Thoracic aorta (tissue), 2 donors: ENCODE measurements at places on chromosomes 6 and 20.
A peak's percentile ranks its signal among the peaks of the same experiment; 100 is the strongest.

GRCh38 chr20:25632940-25633790 is 9.4 kb upstream of the NANP start:
- DNase-seq = no peak

DNA sequence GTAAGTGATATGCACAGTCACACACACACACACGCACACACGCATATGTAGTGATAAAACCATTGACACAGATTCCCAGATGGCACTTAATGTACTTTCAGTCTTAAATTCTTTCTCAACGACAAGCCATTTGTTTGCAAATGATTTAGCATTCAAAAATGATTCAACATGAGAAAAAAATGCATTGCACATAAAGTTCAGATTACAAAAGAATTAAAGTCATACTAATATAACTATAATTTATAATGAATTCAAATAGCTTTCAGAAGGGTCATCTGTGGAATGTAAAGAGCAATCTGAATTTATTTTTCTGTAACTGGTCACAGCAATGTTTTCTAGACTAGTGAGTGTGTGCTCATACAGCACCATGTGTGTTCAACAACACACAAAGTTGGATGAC is 521.6 kb upstream of the ZNF337 start:
- no peak for DNase-seq

DNA sequence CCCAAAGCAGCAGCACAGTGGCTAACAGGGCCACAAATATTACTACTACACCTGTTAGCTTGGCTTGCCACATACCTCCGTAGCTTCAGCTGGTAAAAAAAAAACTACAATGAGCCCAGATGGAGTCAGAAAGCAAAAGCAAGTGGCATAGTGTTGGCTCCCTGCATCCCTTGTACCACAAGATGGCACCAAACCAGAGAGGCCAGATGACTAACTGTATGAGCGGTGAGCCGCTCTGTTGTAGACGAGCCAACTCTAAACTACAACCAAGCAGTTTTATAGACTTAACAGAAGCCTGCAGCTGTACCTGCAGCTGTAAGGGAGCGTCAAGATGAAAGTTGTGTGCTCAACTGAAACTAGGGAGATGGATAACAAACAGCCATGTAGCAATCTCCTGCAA is 84.5 kb upstream of the MCHR2 start:
- no peak for DNase-seq

DNA sequence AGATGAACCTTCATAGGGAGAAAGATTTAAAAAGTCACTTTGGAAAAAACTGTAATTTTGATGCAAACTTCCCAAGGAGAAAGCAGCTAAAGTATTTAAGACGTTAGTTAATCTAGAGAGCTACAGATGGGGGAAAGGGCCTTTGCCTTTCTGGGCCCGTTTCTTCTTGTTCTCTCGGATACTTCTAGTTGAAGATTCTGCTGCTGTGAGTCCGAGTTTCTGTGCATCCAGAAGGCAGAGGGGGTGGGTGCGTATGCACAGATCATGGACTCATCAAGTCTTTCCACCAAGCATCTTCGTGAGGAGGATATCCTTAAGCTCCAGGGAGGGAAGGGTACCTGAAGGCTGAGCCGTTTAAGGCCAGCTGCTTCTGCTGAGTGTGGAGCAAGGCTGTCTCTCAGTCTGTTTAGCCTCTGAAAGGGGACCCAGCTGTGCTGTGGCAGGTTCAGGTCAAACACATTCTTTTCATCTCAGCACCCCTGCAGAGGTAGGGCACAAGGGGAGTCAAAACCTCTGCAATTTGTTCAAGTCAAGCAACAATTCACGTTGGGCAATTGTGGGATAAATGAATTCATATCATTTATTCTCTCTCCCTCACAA is 4.3 kb downstream of the LAMP5 start:
- DNase-seq = no peak

DNA sequence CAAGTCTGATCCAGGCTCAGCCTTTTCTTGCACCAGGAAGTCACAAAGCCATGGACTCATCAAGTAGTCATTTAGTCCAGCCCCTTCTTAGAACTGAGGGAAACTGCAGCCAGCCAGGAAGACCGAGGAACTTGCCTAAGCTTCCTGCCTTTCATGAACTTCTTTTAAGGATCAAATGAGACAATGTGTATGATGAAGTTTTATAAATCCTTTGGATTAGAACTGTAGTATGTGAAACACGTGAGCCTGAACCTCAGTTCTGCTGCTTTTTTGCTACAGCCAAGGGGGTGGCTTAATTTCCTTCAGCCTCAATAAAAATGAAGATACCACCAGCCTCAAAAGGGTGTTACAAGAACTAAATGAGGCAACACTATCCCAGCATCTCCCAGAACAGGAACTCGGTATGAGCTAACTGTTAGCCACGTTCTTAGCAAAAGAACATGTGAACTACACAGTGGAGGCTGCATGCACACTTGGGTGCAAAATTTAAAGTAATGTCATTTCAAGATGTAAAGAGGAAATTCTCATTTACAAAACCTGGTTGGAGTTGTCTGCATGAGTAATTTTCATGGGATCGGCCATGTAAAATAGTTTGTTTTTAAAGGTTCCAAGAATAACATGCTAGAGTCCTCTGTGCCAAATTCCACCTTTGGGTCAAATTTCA is 76.0 kb upstream of the TBC1D7 start:
- DNase-seq = no peak

GRCh38 chr6:124961777-124962638 is at the start of gene RNF217:
Gene RNF217, plus strand, starts transcription at chr6:124962437. Its CDS starts 108 bp downstream, at chr6:124962545.
- DNase-seq = peak; percentile 35

- no peak for DNase-seq
Measured at GRCh38 chr6:82786248-82786647, 279.4 kb downstream of the UBE3D start.

DNA sequence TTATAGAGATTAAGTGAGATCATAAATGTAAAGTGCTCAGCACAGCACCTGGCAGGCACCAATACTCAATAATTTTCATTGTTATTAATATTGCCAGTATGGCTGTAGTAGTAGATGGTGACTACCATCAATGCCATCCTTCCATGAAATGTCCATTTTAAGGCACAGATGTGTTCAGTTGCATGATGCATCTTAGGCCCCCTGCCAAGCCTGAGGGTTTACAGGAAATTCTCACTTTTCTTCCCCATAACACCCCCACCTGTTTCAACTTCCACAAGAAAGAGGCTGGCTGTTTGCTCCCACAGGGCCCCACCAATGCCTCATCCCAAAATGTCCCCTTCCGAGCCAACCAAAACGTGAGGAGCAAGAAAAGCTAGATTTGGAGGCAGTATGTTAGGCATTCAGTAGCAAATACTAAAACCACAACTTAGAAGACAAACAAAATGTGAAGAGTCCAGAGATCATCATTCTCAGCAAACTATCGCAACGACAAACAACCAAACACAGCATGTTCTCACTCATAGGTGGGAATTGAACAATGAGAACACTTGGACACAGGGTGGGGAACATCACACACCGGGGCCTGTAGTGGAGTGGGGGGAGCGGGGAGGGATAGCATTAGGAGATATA is 110.6 kb upstream of the NHSL1 start:
- no peak for DNase-seq

GRCh38 chr6:42104804-42105125 is 37.7 kb downstream of the C6orf132 start:
- DNase-seq = no peak

GRCh38 chr6:118523216-118523615 is 24.9 kb upstream of the PLN start:
- no peak for DNase-seq

DNA sequence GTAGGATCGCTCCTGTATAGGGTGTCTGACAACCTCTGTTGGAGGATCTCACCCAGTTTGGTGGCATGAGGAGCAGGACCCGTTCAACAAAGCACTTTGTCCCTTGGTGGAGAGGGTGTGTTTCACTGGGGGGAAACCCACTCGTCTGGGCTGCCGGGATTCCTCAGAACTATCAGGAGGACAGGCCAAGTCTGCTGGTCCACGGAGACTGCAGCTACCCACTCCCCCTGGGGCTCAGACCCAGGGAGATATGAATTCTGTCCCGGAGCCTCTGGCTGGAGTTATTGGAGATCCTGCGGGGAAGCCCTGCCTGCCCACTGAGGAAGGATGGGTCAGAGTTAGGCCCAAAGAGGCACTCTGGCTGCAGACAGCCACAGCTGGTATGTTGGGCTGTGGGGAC is 233.1 kb downstream of the PKHD1 start:
- DNase-seq = no peak
